Hypothalamus (tissue), 51 donors: ENCODE measurements at places on chromosomes 7 and 10.

GRCh38 chr7:99199226-99199625, 8.7 kb downstream of the KPNA7 start:
- DNase-seq: no peak

- DNase-seq: no peak
Measured at GRCh38 chr7:135879233-135879632, 97.9 kb downstream of the MTPN start.

DNA sequence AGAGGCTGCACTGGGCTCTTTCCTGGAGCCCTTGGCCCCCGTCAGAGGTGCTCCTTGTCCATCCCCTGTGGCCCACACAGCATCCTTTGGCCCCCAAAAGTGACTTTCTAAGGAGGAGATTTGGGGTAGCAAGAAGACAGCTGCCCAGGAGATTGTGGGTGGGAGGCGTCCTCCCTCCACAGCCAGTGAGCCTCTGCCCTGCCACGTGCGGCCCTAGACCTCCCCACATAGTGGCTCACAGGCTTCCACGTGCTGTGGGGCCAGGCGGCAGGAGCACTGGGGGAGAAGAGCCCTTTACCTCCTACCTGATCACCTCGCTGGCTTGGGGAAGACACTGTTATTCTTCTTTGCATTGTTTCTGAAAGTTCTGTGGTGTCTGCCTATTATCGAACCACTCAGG, 178.8 kb downstream of the TCERG1L start:
- no peak for DNase-seq

GRCh38 chr10:89209718-89210117, 2.6 kb upstream of the CH25H start:
- no peak for DNase-seq

- no peak for DNase-seq
Measured at GRCh38 chr10:104485632-104486031, 132.0 kb downstream of the CFAP58 start.

DNA sequence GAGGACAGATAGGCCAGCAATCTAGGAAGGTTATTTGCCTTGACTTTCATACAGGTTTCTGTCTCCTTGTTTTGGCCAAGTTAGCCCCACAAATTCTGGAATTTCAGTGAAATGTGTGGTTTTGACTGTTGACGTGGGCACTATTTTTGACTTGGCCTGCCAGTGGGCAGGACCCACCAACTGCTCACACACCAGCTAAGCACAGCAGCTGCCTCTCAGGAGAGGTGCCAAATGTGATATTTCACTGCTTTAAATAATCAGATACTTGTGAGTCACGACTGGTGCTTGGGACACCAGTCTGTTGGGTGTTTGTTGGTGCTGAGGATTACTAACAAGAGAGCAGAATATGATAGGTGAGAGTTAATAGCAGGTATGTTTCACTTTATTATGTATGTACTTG, 409.7 kb upstream of the MTPN start:
- DNase-seq: no peak
